Activated T-cell treated with anti-CD3 and anti-CD28 coated beads, Interleukin-2, amount 50 U/mL, for 72 hours (primary cell): ENCODE measurements at places on chromosomes 3 and 15.

DNA sequence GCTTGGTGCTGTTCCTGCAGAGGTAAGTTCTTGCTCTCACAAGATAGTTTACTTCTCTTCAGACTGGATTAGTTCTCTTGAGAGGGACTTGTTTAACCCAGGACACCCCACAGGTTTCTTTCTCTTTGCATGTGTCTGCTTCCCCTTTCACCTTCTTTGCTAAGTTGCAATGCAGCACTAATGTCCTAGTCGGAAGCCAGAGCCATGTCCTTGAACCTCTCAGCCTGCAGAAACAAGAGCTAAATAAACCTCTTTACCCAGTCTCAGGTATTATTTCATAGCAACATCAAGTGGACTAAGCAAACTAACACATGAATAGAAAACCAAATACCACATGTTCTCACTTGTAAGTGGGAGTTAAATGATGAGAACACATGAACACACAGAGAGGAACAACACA, 915.2 kb downstream of the NSUN3 start:
- no peak overlapping the region for H3K27ac ChIP-seq
- H3K36me3 ChIP-seq, result no peaks in the 10 kb centered on the region
- H3K4me1 ChIP-seq, result no peaks in the 10 kb centered on the region
- H3K4me3 ChIP-seq, result no peak overlapping the region

DNA sequence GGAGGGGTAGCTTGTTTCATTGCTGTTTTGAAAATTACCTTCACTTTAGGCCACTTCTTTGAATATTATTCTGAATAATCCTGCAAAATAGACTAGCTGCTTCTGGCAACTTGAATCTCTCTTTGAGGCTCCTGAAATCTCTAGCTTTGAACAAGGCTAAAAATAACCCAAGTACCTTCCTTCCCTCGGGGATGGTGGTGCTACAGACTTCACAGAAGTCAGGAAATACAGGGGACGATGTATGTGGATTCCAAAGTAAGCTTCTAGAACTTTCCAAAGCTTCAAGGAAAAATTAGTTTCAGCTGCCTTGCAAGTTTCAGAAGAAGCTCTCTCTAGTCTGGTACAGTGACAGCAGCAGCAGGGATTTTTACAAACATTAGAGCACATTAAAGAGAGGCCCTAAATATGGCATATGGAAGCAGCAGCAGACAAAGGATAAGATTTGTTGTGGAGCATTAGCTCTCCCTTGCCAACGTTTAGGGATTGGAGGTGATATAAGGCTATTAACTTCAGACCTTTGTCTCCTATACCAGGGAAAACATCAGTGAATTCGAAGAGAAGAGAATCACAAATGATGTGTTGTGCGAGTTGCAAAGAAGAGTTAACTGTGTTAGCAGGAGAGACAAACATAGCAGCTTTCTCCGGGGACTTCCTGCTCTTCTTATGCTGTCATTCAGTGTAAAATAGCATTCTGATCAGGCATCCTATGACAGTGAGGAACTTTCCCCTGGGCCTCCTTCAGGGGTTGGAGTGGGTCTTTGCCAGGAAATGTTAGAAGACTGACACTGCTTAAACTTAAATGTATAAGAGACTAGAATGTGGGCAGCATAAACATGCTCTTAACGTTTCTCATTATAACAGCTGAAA, 783.0 kb upstream of the ARPP21 start:
- H3K4me1 ChIP-seq, result no peaks in the 10 kb centered on the region
- H3K27ac ChIP-seq, result no peak overlapping the region
- no peak for DNase-seq
- H3K36me3 ChIP-seq, result no peaks in the 10 kb centered on the region
- H3K27me3 ChIP-seq, result peaks cover 5% of the 10 kb centered on the region

GRCh38 chr3:164806188-164806587, 272.1 kb downstream of the SI start:
- no peaks in the 10 kb centered on the region for H3K27me3 ChIP-seq
- H3K4me1 ChIP-seq, result no peaks in the 10 kb centered on the region
- H3K4me3 ChIP-seq, result no peak overlapping the region
- DNase-seq, result no peak

- H3K27ac ChIP-seq, result peak within 1 kb of the TSS; percentile 99
- no peaks in the 10 kb centered on the region for H3K27me3 ChIP-seq
- H3K4me3 ChIP-seq, result peak within 1 kb of the TSS; percentile 96
Observed at GRCh38 chr3:56556908-56557830, at the start of gene CCDC66. Gene CCDC66 (plus strand): TSS chr3:56557175. CDS start chr3:56557243, 68 bp downstream.
